ENCODE measurements at places on chromosomes 16 and 17.

- DNase-seq = no peak
These were observed 1.5 kb upstream of the CCDC57 start for GRCh38 chr17:82214012-82214628.

- DNase-seq = no peak
These were observed 108.5 kb downstream of the CYB561 start for GRCh38 chr17:63337579-63337978.

GRCh38 chr17:19645734-19646201 lies 2.8 kb upstream of the ALDH3A2 start:
- no peak for DNase-seq

DNA sequence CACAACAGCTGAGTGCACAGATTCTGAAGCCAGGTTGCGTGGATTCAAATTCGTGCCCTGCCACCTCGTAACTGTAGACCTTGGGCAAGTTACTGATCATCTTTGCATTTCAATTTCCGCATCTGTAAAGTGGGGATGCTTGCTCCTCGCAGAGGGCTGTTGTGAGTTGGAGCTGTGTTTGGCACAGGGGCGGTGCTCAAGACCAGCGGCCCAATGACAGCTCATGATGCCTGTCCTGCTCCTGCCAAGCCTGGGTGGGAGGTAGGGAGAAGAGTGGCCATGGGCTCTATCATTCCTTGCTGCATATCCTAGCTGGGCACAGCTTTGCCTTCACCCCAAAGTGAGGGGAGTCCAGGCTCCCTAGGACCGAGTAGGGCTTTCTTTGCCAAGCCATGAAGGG lies 12.6 kb downstream of the NXPH3 start:
- no peak for DNase-seq

- no peak for DNase-seq
These were observed 241.1 kb downstream of the PRKCA start for GRCh38 chr17:66543526-66543925.

- peak; percentile 56 for DNase-seq
These were observed 1.0 kb upstream of the HEXIM2 start for GRCh38 chr17:45160447-45161287.

DNA sequence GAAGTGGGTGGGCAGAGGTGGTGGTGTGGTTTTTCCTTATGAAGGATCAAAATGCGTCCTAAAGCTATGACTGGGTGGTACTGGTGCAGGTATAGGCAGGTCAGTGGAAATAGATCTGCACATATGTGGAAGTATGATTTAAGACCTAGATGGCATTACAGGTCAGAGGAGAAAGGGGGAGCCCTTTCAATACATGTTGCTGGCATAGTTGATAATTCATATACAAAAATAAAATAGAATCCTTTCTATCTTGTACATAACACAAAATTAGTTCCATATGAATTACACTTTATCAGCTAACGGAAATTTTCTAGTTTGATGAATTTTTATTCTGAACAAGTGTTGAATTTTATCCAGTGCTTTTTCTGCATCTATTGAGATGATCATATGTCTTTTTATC lies 20.8 kb upstream of the PIK3R5 start:
- DNase-seq = no peak

DNA sequence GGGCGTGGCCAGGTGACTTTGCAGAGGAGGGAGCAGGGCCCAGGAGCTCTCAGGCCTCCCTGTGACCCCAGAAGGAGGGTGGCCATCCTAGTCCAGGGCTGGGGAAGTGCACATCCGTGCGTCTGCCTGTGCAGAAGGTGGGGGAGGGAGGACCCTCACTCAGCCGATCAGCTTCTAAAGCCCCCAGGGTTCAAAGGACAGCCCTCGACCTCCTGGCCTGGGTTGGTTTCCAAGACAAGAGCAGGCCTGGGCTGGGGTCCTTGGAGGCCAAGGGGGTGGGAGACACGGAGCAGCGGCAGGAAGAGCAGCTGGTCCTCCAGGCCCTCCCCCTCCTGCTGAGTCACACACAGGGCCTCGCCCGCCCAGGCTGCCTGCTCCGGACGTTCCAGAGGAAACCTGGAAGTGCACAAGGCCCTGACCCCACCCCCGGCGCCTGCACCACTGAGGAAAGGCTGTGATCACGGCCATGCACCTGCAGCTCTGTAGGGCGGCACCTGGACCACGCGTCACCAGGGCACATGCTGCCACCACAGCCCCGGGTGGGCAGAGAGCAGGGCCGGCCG lies 67.1 kb upstream of the ZNF469 start:
- no peak for DNase-seq

GRCh38 chr17:9414471-9414870 lies 161.1 kb downstream of the STX8 start:
- no peak for DNase-seq

DNA sequence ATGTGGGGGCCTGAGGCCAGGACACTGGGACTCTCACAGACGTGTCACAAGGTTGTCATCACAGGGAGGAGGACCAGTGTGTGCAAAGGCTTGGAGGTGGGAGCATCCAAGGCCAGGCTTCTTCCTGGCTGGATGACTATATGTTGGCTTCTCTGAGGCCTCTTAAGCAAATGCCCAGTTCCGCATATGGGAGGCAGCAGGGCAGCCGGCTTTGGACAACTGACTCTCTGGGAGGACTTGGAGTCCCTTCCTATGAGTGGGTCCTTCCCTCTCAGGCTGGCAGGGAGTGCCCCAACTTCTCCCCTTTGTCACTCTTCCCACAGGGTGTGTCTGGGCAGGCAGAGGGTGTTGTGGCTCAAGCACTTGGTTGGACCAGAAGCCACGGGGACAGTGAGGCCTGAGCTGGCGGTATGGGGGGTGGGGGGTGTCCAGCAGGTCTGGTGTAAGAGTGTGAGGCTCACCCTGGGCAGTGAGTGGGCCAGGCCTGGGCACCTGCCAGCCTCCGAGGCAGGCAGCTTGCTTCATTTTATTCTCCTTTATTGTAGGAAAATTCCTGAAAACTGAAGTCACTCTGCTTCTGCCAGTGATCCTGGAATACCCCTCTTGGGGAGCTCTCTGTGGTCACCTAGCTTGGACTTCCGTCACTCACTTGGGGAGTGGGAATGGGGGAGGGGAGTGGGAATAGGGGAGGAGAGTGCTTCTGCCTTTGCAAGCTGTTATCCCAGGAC lies 14.9 kb downstream of the ADGRG1 start:
- DNase-seq = no peak

DNA sequence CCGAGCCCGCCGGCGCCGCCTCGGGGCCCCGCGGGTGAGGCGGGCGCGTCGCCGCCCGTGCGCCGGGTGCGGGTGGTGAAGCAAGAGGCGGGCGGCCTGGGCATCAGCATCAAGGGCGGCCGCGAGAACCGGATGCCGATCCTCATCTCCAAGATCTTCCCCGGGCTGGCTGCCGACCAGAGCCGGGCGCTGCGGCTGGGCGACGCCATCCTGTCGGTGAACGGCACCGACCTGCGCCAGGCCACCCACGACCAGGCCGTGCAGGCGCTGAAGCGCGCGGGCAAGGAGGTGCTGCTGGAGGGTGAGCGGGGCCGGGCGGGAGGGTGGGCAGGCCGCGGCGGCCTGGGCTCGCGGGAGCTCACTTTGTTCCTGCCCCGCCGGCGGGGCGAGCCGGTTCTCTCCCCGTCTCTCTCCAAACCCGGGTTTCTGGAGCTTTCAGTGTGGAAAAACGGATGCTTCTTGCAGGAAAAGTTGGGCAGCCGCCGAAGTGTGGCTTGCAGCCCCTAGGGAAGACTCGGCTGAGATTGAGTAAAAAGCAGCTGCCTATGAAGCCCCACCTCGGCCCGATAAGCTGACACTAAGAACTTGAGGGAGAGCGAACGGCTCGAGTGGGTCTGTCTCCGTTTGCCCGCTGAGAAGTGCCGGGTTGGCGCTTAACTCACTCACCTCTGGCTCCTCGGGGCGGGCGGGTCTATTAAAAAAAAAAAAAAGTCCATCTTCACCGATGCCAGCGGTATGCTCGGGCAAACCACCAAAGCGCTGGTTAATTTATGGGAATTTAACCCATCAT lies 677 bp downstream of the SNTB2 start:
- DNase-seq = no peak

DNA sequence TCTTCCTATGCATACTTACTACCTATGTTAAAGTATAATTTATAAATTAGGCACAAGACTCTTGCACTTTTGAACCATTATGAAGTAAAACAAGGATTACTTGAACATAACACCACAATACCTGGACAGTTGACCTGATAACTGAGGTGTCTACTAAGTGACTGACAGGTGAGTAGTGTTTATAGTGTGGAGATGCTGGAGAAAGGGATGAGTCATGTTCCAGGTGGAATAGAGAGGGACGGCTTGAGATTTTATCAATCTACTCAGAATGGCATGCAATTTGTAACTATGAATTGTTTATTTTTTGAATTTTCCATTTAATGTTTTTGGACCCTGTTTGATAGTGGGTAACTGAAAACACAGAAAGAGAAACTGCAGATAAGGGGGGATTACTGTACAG lies 287.6 kb downstream of the MAP2K6 start:
- DNase-seq = no peak

GRCh38 chr16:80114699-80115098 lies 426.1 kb upstream of the DYNLRB2 start:
- DNase-seq = no peak

- DNase-seq = no peak
These were observed 14.5 kb downstream of the ACACA start for GRCh38 chr17:37392024-37392590.

DNA sequence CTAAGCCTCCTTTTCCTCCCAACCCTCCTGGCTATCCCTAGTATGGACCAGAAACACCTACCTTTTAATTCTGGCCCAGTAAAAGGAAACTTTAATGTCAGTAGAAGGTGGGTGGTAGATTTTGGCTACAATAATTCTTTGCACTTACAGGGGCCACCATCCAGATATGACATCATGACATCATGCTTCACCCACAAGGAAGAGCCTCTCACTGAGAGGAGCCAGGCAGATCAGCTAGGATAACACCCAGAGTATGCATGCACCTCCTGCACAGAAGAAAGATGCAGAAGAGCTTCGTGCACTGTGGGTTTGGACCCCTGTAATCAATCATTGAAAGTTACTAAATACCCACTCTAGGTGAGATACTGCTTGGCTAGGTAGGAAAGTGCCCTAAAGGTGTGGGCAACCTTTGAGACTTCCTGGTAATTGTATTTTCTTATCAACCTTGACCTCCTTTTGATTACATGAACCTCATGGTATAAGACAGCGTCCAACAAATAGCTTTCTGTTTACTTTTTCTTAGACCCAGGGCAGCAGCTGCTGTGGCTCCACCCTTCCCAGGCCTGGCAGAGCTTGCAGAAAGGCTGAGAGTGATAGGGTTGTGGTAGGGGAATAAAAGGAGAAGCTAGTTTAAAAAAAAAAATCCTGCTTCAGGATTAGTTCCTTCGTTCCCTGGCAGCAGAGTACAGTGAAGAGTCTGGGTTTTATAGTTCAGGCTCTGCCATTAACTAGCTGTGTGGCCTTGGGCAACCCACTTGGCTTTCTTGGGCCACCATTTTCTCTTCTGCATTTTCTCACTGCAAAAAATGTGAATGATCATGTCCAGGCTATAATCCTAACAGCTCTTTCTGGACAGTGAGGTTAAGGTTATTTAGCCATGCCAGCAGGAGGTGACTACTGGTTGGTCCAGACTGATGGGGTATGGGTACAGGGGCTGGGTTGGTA lies 6.2 kb downstream of the MAP3K14 start:
- DNase-seq = no peak

DNA sequence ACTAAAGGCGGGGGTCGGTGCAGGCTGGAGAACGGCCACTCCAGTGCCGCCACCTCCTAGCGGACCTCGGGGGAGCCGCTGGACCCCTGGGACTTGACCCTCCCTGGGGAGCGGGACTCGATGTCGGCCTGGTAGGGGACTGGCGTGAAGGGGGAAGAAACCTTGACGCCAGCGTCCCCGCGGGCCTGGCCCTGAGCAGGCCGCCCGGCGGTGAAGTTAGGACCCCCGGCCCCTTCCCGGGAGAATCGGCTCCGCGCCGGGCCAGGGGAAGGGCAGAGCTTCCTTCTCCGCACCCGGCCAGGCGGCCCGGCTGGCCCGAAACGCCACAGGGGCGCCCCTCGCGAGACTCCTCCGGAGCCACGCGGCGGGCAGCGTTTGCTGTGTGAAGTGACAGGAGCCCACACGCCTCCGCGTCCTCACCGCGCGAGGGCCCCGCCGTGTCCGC lies 389 bp downstream of the DUS1L start:
- DNase-seq = no peak

GRCh38 chr16:54244061-54244886 lies 42.3 kb downstream of the IRX3 start:
- DNase-seq = no peak

GRCh38 chr17:42050393-42051012 lies at the start of gene C17orf113:
Gene C17orf113, minus strand, starts transcription at chr17:42050601. Its CDS starts 7,225 bp downstream, at chr17:42043376.
- DNase-seq = peak; percentile 57

GRCh38 chr16:84687715-84688114 lies 12.1 kb upstream of the USP10 start:
- DNase-seq = no peak

- no peak for DNase-seq
These were observed 3.1 kb upstream of the WDR90 start for GRCh38 chr16:645852-646678.

GRCh38 chr17:48718761-48719641 lies 3.3 kb downstream of the PRAC1 start:
- peak; percentile 28 for DNase-seq

DNA sequence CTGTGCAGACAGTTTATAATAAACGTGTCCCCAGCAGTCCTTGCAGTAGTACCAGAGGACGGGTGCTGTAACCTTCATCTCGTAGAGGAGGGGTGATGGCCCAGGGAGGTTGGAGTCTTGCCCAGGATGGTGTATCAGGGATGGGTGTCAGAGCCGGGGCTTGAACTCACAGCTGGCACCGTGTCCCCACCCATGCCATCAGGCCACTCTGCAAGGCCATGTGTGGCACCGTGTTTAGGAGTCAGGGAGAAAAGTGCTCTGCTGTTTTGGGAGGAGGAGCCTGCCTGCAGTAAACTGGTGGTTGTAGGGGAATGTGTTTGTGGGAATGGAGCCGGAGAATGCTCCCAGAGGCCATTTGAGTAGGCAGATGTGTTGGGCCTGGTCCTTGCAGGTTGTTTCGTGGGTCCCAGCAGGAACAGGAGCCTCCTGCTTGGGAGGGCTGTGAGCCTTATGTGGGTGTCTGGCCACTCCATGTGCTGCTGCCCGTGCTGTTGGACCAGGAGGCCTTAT lies 1.7 kb downstream of the ADORA2B start:
- DNase-seq = no peak
